Fibroblast of villous mesenchyme (primary cell): ENCODE measurements at places on chromosomes 2 and 18.

DNA sequence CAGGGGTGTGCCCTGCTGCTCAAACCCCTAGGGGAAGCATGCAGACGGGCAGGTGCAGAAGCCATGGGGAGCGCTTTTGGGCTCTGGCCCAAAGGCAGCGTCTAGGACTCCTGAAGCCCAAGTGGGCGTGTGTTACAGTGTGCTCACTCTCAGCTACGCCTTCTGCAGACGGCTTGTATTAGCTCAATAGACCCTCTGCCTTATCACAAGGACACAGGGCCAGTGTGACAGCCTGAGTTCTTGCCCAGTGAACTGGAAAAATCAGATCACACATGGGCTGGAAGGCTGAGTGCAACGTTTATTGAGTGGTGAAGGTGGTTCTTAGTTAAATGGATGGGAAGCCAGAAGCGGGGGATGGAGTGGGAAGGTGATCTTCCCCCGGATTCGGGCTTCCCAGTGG, 210.9 kb downstream of the CDH20 start:
- DNase-seq = no peak

DNA sequence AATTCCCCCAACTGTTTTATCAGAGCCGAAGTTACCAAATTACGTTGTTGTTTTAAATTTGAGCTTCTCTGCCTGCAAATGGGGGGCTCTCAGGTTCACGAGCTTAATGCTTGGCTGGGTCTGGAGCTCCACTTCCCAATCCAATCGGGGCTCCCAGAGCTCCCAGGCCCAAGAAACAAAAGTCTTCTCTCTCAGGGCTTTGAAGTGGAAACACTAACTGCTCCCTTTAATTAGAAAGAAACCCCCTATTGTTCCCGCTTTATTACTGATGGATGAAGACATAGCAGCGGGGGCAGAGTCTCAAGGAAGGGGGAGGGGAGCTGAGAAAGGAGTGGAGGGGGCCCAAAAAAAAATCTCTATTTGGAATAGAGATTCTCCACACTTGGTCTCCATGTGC, 15.6 kb upstream of the PKDCC start:
- DNase-seq = no peak

DNA sequence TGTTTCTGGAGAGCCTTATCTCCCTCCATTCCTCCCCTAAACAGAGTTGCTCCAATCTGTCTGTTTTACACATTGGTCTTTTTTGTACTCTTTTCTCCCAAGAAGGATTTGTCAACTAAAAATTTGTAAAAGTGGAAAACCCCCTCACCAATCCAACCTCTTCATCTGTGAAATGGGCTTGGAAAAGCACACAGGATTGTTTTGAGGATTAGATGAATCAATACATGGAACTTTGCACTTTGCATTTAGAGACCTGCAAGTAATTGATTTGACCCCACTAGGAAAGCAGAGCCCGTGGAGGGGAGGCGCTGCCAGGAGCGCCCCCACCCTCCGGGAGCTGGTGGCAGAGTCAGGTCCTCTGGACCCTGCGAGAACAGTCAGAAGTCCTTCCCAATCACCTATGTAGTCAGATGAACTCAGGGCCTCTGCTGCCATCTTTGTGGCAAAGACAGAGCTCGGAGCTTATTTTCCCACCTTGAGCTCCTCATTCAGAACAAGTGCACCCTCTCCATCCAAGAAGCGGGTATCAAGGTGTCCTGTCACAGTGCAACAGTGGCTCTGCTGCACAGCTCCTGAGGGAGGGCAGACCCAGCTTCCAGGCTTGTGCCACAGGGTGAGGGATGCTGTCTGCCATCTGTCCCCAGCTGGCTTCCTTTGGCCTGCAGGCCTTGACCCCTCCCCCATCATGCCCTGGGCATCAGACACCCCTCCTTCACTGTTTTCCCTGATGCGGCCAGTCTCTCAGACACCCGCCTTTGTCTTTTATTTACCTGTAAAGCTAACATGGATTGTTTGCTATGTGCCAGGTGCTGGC, 1.7 kb upstream of the TMEM185B start:
- DNase-seq = no peak

DNA sequence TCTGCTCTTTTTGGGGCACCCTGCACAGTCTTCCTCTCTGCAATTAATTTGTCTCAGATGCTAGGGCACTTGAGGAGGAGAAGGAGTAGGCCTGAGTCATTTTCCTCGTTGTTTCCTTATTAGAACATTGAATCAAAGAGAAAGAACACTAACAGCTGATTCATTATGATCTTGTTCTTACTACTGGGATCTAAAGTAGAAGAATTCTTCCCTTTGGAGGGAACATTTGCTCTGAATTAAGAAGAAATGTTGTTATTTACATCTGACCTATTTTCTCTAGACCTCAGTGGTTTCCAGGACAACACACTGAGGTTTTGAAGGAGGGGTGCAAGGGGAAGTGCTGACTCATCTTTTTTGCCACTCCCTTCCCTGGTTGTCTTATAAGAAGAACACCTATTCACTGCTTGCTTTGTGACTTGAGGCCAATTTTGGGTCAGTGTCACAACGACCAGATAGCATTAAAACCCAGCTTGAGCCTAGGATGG, 24.3 kb upstream of the STAT1 start:
- DNase-seq = peak; percentile 82

- DNase-seq = no peak
These were observed 66.3 kb downstream of the MYO5B start for GRCh38 chr18:50128506-50129271.

- DNase-seq = peak; percentile 49
These were observed 108.4 kb downstream of the PRELID3A start for GRCh38 chr18:12516049-12516630.
